Peyer's patch (tissue), 4 donors: ENCODE measurements at places on chromosomes 1 and 21. TPM values are rescaled to one million over a fixed set of nuclear protein-coding genes. Genes with fewer than 3 reads are reported as not detected.

- no peaks in the 10 kb centered on the region for H3K27me3 ChIP-seq
- no peaks in the 10 kb centered on the region for H3K4me1 ChIP-seq
- no peaks in the 10 kb centered on the region for H3K36me3 ChIP-seq
- no peak for DNase-seq
Observed at GRCh38 chr1:172766462-172766861, 107.6 kb downstream of the FASLG start.

DNA sequence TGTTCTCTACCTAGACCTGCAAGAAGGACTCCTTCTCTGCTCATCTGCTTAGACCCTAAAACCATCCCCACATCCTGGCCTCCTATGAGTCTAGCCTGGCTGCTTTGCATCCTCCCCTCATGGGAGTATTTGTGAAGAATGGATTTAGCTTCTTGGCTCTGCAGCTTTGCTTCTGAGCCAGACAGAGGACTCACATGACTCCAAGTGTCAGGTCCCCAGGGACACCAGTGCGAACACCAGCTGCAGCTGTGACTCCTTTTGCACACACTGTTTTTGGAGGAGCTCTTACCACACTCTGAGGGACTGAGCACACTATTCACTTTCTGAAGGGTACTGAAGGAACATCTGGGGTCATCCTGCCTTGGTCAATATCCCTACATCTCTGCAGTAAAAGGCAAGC lies 131.8 kb upstream of the SGIP1 start:
- no peak overlapping the region for H3K4me3 ChIP-seq
- no peaks in the 10 kb centered on the region for H3K27me3 ChIP-seq
- no peaks in the 10 kb centered on the region for H3K36me3 ChIP-seq
- peaks cover 6% of the 10 kb centered on the region for H3K4me1 ChIP-seq
- peak; percentile 89 for DNase-seq

DNA sequence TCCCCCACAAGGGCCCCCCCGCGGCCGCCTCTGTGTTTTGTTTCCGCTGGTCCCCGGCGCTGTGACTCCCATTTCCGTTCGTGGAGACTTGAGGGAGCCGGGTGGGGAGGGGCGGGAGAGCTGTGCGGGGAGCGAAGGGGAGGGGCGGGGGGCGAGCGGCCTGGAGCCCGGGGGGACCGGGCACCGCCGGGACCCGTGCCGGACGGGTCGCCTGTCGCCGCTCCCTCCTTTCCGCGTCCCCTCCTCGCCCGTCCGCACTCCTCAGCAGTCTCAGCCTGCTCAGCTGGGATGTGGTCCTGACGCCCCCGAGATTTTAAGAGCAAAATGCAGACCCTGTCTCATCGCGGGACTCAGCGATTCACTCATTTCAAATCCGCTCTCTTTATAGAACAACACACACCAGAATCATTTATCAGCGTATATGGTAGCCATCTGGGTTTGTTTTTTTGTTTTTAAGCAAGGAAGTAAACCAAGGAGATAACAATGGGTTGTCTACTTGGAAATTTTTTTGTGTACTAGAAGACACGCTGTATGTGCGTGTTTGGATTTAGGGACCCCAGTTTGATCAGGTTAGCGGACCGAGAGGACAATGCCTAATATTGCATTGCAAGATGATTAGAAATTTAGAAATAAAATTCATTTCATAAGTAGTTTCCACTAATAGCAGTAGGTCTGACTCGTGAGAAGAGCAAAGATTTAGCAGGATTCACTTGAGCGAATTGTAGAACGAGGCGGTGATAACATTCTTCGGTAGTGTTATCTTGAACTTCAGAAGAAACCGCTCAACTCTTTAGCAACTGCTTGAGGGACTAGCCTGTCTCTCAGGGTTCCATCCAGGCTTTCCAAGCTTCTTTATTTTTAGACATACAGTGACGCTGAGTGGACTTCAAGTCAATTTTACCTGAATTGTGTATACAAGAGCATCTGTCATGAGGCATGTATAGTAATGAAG lies 1.1 kb downstream of the GABPA start:
- no peaks in the 10 kb centered on the region for H3K27me3 ChIP-seq
- H3K27ac ChIP-seq = peak overlapping the region; percentile 99
- H3K4me3 ChIP-seq = peak overlapping the region; percentile 95
- DNase-seq = peak; percentile 85
- peaks cover 6% of the 10 kb centered on the region for H3K4me1 ChIP-seq

- no peak overlapping the region for H3K4me3 ChIP-seq
- H3K4me1 ChIP-seq = no peaks in the 10 kb centered on the region
- no peaks in the 10 kb centered on the region for H3K36me3 ChIP-seq
- no peak for DNase-seq
- H3K27me3 ChIP-seq = no peaks in the 10 kb centered on the region
- H3K27ac ChIP-seq = no peak overlapping the region
Observed at GRCh38 chr1:65791396-65791795, 1.3 kb upstream of the PDE4B start.

Gene EXO1
- total RNA-seq = 2.5 TPM

Gene CTXND2
- total RNA-seq = not detected

Gene MPZL1
- total RNA-seq = 62.2 TPM

Gene ANGEL2
- total RNA-seq = 62.1 TPM
